ENCODE measurements at places on chromosomes 1 and 21.

GRCh38 chr1:48066936-48067335 is 69.8 kb upstream of the TRABD2B start:
- no peak for DNase-seq

GRCh38 chr1:214662223-214662785 is 59.3 kb downstream of the CENPF start:
- no peak for DNase-seq

- DNase-seq: no peak
Measured at GRCh38 chr1:243849421-243850201, 432 bp downstream of the AKT3 start.

GRCh38 chr21:43603641-43604504 is 55.4 kb downstream of the HSF2BP start:
- DNase-seq: no peak

DNA sequence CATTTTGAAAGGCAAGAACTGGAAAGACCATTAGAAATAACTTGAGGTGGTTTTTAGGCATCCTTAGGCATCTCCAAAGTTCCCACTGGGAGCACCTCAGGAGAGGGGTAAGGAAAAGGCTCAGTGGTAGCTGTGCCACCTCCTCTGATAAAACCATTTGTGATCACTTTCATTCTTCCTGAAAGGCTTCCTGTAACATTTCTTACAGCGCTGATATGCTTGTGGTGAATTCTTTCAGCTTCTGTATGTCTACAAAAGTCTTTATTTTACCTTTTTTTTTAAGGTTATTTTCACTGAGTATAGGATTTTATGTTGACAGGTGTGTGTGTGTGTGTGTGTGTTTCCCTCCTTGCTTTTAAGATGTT is 54.8 kb downstream of the VANGL2 start:
- DNase-seq: no peak

- DNase-seq: no peak
Measured at GRCh38 chr1:56146449-56146848, 432.9 kb downstream of the PLPP3 start.

GRCh38 chr1:37410815-37411214 is 63.6 kb upstream of the ZC3H12A start:
- DNase-seq: no peak

GRCh38 chr1:22210176-22210575 is 67.3 kb upstream of the WNT4 start:
- no peak for DNase-seq

DNA sequence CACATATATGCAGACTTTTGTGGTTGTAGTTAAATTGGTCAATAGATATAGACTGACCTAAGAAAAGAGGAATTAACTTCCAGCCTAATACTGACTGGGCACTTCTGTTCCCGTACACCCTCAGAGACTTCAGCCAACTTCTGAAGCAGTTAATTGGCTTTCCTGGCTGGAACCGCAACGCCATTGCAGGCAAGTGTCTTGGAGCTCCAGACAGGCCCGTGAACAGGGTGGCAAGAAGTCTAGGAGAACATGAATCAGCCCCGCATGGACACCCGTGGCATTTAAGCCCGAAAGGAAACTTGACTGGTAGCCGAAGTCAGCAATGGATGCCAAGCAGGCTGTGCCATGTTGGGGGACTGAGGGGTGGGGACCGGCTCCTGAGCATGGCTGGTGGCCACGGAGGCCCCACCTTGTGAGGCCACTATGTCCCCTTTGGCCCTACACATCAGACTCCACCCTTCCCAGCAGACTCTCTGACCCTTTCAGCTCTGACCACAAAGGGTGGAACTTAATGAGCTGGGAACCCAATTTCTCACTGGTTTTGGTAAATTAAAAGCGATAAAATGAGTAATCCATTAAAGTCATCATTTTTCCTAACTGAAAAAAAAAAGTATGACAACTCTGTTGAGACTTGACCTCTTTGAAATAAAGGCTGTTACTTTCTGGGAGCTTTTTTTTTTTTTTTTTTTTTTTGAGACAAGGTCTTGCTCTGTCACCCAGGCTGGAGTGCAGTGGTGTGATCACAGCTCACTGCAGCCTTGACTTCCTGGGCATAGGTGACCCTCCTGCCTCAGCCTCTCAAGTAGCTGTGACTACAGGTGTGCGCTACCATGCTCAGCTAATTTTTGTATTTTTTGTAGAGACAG is 54.1 kb downstream of the RUNX1 start:
- DNase-seq: no peak

- DNase-seq: no peak
Measured at GRCh38 chr1:241817331-241817792, 30.6 kb upstream of the EXO1 start.

DNA sequence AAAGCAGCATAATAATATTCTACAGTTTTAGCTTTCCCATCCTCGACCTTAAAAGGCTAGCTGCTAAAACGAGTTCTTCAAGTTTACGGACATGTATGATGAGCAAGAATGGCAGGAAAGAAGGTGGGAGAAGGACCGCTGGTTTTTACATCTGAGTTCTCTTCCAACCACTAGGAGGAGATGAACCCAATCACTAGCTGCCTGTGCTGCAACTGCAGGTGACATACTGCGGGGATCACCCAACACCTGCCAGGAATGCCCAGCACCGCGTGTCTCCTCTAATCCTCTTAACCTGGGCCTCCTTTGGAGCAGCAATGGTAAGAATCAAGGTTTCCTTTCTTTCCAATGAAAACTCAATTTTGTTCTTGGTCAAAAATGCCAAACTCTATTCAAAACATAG is 23.5 kb downstream of the TOR3A start:
- DNase-seq: no peak

- no peak for DNase-seq
Measured at GRCh38 chr1:232806186-232806510, 932 bp downstream of the MAP10 start.

Measured in NCI-H187 treated with DMSO at 0.1 percent for 48 hours (cell line).